Activated naive CD8-positive, alpha-beta T cell treated with anti-CD3 and anti-CD28 coated beads for 36 hours (primary cell): ENCODE measurements at places on chromosomes 2 and 18. TPM values are rescaled to one million over a fixed set of nuclear protein-coding genes. Genes with fewer than 3 reads are reported as not detected.

The GYPC gene
- 171 TPM for total RNA-seq

The MAPK4 gene
- total RNA-seq: not detected

The THOC1 gene
- 62.2 TPM for total RNA-seq

The TLX2 gene
- 0.12 TPM for total RNA-seq

The KYNU gene
- not detected for total RNA-seq

DNA sequence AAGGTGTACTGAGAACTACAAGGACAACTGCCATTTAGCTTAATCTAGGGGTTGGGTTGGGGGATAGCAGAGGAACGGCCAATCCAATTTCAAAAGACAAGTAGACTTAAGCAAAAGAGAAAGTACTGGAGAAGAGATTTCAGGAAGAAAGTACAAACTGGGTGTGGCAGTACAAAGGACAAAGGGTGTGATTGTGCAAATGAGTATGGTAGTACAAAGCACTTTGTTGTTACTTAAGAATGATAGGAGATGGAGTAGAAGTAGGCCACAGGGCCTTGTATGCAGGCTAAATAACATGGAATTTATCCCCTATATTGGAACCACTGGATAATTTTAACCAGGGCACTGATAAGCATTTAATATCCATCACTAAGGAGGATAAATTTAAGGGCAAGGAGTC, 4.7 kb upstream of the ORC2 start:
- DNase-seq: no peak

DNA sequence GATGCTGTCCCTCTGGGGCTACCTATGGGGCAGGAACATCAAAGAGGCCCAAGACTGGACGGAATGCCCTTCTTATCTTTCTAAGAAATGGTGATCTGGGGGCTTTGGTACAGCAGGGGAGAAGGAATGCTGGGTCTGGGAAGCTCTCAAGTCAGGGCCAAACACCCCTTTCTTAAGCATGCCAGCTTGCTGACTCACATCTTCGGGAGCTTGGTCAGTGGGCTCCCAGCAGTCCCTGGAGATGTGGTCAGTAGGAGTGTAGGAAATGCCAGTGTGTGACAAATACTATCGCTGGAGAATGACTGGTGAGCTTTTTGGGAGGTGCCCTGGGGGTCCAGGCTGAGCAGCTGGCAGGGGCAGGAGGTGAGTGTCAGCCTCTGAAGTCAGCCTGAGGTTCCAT, 105.0 kb upstream of the CDC42EP3 start:
- DNase-seq: no peak

DNA sequence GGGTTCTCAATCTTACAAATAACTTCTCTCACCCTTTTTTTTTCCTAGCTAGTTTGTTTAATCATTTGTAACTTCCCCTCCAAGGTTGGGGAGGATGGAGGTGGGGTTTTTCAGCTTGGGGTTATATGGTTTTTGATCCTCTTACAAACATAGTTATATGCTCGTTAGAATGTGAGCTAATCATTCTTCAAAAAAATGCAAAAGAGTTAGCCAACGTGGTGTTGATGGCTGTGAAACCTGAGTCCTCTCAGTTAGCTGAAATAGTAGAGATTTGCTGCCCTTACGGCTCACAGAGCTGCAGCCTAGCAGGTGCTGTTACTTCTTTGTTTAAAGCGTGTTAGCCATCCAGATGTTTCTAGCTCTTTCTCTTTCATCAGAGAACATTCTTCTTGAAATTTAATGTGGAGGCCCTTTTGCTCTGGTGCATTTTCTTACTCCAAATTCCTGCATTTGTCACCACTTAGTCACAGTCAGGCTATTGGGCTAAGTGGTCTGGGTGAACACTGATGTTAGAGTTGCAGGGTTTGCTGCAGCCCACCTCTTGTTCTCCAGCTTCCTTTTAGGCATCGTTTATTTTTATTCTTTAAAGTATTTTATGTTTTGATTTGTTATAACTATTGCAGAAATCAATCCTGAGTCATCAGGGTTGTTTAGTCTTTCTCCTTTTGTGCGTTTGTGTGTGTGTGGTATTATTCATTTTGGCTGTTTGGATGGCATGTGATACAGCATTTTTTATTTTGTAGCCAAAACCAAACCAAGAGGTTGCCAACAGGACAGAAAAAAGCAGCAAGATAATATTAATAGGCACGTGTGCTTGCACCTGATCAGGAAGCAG, 41.1 kb downstream of the LIMS1 start:
- DNase-seq: no peak

DNA sequence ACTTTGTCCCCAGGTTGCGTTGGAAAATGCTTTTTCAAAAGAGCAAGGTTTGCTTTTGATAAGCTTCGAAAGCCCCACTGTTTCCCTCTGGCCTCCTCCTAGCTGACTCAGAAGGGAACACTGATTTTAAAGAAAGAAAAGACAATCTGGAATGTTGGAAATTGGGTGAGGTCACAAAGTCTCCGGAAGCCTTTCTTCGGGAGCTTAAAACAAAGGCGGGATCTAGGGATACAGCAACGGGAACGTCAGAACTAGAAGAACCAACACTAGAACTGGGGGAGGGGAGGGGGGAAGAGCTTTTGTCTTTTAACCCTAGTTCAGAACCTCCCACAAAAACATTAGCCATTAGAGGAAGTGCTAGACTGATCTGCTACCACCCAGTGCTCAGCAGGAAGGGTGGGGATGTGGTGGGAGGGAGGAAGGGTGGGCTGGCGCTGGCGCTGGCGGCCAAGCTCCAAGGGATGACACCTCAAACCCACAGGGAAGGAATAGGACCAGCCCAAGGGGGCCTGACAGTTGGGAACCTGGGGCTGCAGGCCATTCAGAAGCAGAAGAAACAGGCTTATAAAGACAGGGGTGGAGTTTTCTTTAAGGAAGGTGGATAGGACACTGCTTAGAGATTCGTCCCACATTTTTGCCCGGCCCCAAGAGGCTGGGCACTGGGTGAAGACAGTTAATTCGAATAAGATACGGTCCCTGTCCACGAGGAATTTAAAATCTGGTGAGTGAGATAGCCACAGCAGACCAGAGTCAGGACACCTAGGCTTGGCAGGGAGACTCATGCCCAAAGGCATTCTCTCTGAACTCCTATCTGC, 1.7 kb downstream of the TMSB10 start:
- DNase-seq: peak; percentile 53

GRCh38 chr2:40062381-40062780, 283.3 kb upstream of the THUMPD2 start:
- no peak for DNase-seq

- no peak for DNase-seq
Measured at GRCh38 chr2:100066856-100067255, 75.5 kb downstream of the AFF3 start.

DNA sequence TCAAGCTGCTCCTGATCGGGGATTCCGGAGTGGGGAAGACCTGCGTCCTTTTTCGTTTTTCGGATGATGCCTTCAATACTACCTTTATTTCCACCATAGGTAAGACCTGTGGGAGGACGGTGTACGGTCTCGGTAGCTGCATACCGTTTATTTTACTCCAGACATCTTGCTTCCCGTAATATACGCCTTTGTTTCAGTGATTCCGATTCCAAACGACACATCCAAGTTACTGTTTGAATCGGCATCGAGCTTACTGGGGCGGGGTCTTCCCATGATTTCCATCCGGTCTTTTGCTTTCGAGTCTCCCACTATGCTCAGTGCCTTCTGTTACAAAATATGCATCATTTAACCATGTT, 731 bp downstream of the RAB10 start:
- no peak for DNase-seq

DNA sequence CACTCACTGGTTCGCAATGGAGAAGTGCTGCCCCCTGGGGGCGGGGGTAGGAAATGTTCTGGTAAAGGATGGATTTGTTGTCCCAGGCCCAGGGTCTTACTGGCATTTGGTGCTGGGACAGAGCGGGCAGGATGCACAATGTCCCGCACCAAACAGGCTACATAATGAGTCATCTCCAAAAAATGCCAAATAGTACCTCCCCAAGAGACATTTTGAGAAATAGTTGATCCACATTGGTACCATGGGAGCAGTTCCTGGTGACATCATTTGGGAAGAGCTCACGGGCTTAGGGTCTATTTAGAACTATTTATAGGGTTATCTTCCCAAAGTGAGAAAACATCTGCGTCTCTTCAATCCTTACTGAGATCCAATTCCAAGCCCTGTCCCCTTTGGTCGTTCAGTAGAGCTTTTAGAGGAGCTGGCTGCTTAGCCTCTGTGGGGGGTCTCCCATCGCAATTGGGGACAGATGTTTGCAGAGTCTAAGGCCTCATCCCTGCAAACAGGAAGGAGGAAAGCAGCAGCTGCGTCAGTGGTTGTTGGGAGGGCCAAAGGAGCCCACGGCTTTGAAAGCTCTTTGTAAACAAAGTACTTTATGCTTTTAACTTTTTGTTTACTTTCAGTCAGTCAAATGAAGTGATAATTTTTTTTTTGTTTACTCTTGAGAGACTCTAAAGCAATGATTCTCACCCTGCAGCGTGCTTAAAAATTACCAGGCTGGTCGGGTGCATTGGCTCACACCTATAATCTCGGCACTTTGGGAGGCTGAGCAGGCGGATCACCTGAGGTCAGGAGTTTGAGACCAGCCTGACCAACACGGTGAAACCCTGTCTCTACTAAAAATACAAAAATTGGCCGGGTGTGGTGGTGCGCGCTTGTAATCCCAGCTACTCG, 49.3 kb downstream of the GREB1 start:
- peak; percentile 66 for DNase-seq

- DNase-seq: no peak
Measured at GRCh38 chr18:24660956-24661355, 200.5 kb downstream of the HRH4 start.

DNA sequence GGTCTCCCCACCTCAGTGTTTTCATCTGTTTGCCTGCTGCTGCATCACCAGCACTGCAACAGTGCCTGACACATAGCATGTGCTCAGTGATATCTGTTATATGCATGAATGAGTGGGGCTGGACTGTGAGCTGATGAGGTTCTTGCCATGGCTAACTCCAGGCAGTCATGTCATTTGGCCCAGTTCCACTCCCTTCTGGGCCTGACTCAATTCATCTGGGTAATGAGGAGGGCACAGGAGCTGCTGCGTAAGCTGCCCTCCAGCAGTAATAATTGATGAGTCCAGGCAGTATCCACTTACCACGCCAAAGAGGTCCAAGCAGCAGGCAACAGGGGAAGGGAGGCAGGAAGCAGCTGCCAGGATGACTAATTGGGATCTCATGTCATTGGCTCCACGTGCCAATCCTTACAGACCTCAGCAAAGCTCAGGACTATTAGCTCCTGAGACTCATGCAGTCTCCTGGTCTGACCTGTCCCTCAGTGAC, 34.1 kb upstream of the MAT2A start:
- DNase-seq: no peak

GRCh38 chr18:26383454-26384270, 157.4 kb downstream of the TAF4B start:
- no peak for DNase-seq

DNA sequence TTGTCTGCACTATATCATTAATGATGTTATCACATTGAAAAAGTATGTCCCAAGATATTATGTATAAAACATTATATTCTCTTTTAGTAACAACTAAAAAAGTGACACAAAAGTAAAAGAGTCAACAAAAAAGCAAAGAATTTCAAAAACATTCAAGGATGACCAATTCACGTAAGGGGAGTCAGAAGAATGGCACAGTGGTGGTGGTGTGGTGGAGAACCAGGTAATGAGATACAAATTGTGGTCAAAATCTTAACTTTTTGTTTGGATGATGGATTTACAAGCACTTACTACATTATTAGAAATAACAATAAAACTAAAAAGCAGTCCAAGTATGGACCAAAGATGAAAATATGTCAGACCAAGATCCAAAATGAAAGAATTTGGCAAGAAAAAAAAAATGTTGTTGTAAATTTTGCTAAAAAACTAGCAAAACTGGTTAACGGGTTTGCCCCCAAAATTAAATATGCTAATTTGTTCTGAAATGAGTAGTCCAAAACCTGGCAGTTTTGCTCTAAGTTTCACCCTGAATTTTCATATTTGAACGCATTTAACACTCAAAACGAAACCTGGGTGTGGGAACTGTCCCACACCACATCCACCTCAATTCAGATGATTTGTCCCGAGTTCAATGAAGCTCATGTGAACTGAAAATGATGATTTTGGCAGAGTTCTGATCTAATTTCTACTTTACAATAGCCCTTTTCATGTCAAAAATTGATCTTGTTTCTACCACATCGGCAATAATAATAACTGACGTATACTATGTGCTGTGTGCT, 135.8 kb downstream of the IKZF2 start:
- DNase-seq: peak; percentile 68
